ENCODE measurements at places on chromosomes 3 and 15.

GRCh38 chr3:53402326-53402725 is 55.0 kb upstream of the DCP1A start:
- no peak for DNase-seq

DNA sequence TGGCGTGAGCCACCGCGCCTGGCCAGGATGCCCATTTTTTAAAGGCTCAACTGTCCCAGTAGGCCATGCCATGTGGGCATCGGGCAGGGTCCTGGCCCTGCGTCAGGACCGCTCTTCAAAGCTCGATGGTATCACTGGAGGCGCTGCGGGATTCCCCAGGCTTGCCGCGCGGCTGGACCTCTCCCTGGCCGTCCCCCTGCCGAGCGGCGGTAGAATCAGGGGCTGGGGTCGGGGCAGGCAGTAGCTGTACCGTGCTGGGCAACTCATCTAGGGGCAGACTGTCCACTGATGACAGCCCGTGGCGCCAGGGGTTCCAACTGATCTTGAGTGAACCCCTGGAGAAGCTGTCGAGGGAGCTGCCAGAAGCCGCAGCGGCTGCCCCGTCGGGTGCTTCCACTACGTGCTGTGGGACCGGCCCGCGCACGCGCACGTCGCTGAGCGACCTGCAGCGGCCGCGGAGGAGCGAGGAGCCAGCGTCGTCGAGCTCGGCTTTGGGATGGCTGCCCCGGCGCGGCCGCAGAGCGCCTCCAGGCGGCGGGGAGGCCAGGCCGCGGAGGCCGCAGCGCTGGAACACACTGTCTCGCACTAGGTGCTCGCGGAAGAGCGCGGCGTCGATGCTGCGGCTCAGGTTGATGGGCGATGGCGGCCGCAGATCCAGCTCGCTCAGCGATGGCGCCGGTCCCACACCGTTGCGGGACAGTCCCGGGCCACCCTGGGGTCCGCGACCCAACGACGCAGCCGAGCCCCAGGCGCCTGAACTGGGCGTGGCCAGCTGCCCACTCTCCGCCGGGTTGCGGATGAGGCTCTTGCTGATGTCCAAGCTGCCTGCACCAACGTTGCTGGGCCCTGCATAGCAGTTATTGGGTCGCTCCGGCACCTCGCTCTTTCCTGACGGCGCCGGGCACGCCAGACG is 5.8 kb downstream of the PRRT3 start:
- DNase-seq = peak; percentile 89

GRCh38 chr3:20064387-20064786 is 24.1 kb downstream of the KAT2B start:
- no peak for DNase-seq

DNA sequence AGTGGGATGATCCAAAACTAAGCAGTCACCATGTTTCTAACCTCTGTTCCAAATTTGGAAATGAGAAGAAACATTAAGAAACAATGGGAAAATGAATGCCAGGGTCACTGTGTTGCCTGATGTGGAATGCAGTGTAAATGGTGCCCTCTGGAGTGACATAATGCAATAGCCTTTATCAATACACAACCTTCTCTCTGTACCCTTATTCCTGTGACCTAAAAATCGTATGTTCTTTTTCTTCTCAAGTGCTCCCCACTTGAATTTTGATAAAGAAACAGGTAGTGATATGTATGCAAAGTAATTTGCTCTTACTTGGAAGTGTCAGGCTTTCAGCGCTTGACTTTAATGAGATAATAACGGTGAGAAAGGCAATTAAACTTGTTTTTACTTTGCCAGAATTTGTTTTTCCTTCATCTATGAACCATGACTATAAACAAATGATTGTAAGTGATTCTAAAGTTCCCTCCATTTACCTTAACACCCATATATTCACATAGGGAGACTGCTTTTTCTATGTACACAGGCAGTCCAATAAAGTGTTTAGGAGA is 145.8 kb upstream of the THRB start:
- DNase-seq = peak; percentile 19

GRCh38 chr3:89571707-89572106 is 464.3 kb downstream of the EPHA3 start:
- DNase-seq = no peak

GRCh38 chr3:149042789-149043386 is 43.4 kb downstream of the HLTF start:
- peak; percentile 66 for DNase-seq

DNA sequence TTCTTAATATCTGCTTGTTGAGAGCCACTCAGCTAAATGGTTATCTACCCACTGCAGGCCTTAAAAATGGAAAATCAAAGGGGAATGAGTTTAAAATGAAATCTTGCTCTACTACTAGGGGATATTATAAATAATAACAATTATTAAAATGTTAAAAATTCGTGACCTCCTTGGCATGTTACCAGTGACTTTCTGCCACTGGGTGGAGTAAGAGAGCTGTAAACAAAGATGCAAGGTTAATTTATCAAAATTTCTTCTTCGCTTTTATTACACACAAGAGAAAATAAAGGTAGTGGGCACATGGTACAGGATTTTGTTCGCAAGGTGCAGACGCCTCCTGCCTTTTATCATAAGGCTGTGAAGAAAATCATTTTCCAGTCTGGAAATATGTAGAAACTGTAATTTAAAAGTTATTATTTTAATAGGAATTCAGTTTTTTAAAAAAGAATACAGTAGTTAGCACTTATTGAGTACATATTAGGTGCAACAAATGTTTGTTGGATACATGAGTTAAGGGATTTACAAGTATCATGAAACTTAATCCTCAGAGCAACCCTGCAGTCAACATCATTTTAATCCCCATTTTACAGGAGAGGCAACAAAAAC is 272.6 kb downstream of the SUCLG2 start:
- DNase-seq = peak; percentile 8

- no peak for DNase-seq
Observed at GRCh38 chr3:122247087-122247824, 63.8 kb downstream of the CASR start.
